Breast epithelium (tissue), 4 donors: ENCODE measurements at places on chromosomes 3 and 15. TPM values are rescaled to one million over a fixed set of nuclear protein-coding genes. Genes with fewer than 3 reads are reported as not detected.
A peak's percentile ranks its signal among the peaks of the same experiment; 100 is the strongest.

The SETD5 gene
- 135 TPM for total RNA-seq

The SLC9C1 gene
- total RNA-seq: not detected

DNA sequence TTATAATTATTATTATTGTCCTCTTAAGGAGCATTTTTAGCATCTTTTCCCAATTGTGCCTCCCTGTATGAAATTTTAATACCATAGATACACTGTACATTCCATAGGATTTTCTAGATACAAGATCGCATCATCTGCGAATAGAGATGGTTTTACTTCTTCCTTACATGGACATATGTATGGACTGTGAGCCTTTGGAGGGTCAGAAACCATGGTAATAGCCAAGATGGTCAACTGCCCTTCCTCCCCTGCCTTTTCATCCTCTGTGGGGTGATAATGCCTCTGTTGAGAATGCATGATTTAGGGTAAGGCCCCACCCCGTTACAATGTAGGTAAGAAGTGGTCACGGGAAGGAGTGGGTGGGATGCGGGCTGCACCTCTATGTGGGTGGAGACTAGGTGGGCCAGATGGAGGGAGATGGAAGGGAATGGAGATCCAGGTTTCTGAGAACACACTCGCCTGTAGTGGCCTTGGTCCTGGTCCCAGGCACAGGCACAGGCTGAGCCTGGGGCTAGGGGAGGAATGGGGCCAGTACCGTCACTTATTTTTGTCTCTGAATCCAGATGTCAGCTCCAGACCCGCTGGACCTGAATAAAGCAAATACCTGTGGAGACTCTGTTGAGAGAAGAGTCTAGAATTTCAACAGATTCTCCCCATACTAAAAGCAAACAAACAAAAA, 31.7 kb downstream of the GOLGA6A start:
- H3K4me1 ChIP-seq: peaks cover 3% of the 10 kb centered on the region
- no peak overlapping the region for H3K4me3 ChIP-seq
- H3K36me3 ChIP-seq: no peaks in the 10 kb centered on the region
- DNase-seq: peak; percentile 60

The NRROS gene
- total RNA-seq: 13.9 TPM

- H3K27ac ChIP-seq: no peak overlapping the region
- no peaks in the 10 kb centered on the region for H3K4me1 ChIP-seq
- no peak for DNase-seq
- no peaks in the 10 kb centered on the region for H3K36me3 ChIP-seq
Measured at GRCh38 chr15:42338500-42338899, 20.8 kb upstream of the CAPN3 start.

GRCh38 chr3:46675843-46676567, 17.5 kb downstream of the ALS2CL start:
- no peak overlapping the region for H3K27ac ChIP-seq
- DNase-seq: no peak
- H3K4me3 ChIP-seq: no peak overlapping the region
- no peaks in the 10 kb centered on the region for H3K36me3 ChIP-seq
- no peaks in the 10 kb centered on the region for H3K27me3 ChIP-seq

The C2CD4A gene
- total RNA-seq: 0.66 TPM
